Epithelial cell of esophagus (primary cell): ENCODE measurements at places on chromosomes 12 and 14.

DNA sequence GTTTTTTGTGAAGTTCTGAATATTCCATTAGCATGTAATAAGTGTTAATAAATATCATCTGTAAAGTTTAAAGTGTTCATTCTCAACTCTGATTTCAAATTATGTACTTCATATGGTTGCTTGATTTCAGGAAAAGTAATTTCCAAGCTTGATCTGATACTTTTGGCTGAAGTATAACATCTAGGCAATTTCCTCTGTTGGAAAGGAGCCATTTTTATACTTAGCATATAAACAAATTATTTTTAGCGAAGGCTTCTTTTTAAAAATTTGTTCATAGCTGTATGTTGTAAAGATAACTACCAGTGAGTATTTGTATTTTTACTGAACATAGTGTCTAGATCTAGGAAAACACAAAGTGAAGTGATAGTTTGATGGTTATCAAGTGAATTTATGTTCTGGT lies 153.4 kb upstream of the TMTC2 start:
- DNase-seq, result no peak

- no peak for DNase-seq
Measured at GRCh38 chr12:92462049-92462448, 240.7 kb upstream of the PLEKHG7 start.

- DNase-seq, result peak; percentile 26
Measured at GRCh38 chr12:54945082-54945481, 39.5 kb downstream of the TESPA1 start.

- DNase-seq, result no peak
Measured at GRCh38 chr14:24271834-24272263, 452 bp upstream of the RABGGTA start.

DNA sequence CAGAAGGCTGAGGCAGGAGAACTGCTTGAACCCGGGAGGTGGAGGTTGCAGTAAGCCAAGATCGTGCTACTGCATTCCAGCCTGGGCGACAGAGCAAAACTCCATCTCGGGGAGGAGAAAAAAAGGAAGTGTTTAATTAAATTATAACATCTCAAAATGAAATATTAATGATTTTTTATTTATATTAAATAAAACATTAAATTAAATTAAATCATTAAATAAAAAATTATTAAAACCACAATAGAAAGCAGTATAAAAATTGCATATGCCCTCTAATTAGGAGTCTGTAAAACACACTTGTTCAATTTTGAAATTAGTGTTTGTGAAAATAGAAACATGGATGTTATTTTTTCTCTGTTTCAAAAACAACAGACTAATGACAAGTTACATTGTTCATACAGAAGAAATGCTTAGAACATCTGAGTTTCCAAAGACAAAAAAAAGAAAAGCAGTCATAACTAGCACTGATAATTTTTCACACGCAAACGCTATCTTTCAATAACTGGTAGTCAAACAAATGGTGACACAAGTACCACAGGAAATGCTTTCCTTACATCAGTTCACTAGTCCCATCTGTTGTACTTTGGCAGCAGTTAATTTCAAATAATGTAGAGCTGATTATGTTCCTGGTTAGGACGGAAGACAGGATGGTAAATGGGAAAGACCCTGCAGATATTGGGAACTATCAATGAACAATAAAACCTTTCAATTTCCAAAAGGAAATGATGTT lies 54.9 kb downstream of the HECTD4 start:
- no peak for DNase-seq
